Hypothalamus (tissue), 51 donors: ENCODE measurements at places on chromosomes 1 and 21.

DNA sequence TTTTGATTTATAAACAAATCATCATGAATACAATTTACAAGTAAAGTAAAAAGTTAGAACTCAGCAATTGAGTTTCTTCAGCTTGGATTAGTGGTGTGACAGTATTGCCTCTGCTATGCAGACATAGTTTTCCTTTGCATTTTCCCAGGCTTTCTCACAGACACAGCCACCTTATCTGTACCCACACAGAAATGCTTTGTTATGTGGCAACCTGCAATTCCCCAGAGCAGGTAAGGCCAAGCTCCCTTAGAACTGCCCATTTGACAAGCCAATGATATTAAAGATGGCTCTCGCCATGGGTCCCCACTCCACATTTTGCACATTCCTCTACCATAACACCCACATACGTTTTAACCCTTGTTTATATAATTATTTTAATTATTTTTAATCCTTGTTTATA lies 14.2 kb downstream of the FMO5 start:
- no peak for DNase-seq

GRCh38 chr1:24742090-24742938 lies 2.9 kb upstream of the CLIC4 start:
- DNase-seq = no peak

GRCh38 chr1:246020211-246020954 lies 486.7 kb downstream of the SMYD3 start:
- no peak for DNase-seq

DNA sequence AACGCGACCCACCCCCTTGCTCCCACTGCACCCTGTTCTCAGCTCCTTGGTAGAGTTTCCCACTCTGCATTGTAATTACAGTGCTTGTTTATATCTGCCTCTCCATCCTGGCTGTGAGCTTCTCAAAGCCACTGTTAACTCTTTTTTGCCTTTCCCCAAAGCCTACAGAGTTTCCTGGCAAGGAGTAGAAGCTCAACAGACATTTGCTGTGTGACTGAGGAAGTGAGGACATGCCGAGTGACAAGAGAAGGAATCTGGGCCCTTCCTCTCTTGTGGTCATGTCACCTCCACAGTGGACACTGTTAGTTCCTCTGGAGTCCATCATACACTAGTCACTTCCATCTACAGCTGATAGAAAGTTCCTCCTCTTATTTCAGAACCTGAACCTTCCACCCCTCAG lies 6.1 kb upstream of the IGSF8 start:
- DNase-seq = no peak

DNA sequence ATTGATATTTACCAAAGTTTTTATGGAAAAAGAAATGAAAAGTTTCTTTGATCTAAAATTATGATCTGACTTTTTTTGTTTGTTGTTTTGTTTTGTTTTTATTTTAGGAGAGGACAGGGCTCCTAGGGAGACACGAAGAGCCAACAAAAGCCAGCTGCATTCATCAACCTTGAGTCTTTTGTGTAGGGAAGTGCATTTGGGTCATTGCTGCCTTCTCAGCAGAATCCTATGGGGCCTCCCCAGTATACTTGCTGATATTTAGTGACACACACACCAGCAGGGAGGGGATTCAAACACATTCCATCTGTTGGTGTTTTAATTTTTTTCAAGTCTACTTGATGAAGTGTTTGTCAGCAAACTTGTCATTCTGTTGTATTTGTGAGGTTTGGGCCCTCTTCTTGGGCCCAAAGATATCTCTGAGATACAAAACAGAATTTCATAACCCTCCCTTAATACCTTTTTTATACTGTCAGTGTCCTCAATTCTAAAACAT lies 203.5 kb downstream of the NTNG1 start:
- no peak for DNase-seq

- DNase-seq = no peak
These were observed 25.0 kb upstream of the NLRP3 start for GRCh38 chr1:247390996-247391395.

DNA sequence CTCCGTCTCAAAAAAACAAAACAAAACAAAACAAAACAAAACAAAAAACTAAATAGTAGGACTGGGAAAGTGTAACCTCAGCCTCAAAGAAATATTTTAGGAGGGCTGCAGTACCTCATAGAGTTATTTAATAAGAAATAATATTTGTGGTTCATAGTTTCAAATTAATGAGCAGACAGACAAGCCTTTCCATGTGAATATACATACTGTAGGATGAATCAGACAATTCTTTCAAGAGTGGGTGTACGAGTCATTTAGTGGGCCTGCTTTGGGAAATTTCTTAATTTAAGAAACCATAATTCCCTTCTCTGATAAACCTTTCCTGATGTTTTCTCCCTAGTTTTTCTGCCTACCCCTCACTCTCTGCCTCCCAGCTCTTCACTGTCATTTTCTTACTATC lies 52.5 kb downstream of the CDC14A start:
- DNase-seq = no peak
